ENCODE measurements at places on chromosomes 5 and 9. TPM values are rescaled to one million over a fixed set of nuclear protein-coding genes. Genes with fewer than 3 reads are reported as not detected.

- no peak for DNase-seq
These were observed 16.1 kb downstream of the PCSK5 start for GRCh38 chr9:75906531-75906930.

- no peak for DNase-seq
These were observed 72.8 kb upstream of the BOD1 start for GRCh38 chr5:173689171-173689736.

DNA sequence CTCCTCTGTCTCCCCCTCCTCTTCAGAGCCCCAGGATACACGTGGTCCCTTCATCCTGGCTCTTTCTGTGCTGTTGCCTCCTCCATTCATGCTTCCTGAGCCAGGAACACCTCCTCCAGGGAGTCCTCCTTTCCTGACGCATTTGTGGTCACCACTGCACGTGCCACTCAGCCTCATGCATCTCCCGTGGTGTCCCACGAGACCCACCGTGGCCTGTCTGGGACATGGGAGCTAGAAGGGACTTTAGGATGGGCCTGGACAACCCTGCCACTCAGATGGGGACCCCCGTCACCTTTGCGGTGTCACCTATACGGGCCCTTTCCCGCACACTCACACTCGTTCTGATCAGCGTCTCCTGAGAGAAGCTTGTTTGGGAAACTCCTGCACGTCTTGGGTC is 6.7 kb downstream of the GLIPR2 start:
- DNase-seq: peak; percentile 84

GRCh38 chr9:74949859-74950855 is 2.6 kb downstream of the C9orf40 start:
- no peak for DNase-seq

DNA sequence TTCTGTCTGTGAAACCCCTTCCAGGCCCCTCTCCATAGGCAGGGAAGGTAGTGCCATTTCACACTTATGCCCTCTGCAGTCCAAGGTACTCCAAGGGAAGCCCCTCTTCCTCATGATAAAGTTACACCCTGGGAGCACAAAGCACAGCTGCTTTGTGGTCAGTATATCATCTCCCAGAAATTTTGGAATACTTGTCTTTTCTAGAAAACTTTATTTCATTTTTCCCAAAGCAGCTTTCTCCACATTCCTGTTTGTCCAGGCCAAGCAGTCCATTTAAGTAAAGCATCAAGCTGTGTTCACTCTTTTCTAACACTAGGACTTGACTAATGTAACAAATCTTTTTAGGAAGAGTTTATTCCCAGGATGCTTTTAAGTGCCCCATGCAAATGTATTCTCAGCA is 371.8 kb upstream of the RGMB start:
- no peak for DNase-seq

GRCh38 chr5:62974623-62975022 is 396.0 kb downstream of the LRRC70 start:
- DNase-seq: no peak

GRCh38 chr5:131147258-131147657 is 17.8 kb downstream of the HINT1 start:
- no peak for DNase-seq

- no peak for DNase-seq
These were observed 227.2 kb upstream of the KLF9 start for GRCh38 chr9:70641631-70642030.

DNA sequence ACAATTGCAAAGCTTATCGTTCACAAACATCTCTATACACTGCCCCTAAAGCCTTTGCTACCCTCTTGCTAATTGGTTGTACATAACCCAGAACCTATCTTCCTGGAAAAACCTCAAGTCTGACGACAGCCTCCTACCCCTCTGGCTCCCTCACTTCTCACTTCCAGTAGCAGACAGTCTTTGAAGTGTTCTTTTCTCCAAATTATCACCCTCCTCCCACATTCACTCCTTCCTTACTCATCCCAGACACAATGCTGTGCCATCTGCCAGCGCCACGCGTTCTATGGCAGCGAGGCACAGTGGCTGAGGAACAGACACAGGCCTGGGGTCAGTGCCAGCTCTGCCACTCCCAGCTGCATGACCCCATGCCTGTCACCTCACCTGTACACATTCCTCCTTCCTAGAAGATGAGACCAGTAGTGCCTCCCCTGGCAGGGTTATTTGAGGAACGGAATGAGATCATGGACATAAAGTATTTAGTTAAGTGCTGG is 27.7 kb downstream of the CLTA start:
- DNase-seq: no peak

DNA sequence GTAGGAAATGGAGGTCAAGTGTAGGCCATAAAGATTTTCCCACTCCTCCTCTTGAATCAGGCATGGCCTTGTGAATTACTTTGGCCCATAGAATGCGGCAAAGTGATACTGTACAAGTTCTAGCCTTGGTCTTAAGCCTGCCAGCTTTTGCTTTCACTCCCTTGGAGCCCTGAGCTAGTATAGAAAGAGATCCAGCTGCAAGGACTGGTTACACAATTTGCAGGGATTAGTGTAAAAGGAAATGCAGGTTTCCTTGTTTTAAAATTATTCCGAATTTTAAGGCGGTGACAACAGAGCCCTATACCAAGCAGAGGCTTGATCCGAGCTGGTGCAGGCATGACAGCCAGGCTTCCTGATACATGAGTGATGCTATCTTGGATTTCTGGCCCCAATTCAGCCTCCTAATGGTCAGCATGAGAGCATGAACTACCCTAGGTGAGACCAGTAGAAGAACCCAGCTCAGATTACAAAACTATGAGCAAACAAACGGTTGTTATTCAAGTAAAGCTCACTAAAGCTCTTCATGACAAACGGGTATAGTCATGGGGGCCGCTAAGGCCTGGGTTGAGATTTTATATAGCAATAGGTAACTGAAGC is 257.9 kb downstream of the DOCK8 start:
- no peak for DNase-seq

GRCh38 chr5:67020096-67020615 is 176.4 kb downstream of the CD180 start:
- no peak for DNase-seq

DNA sequence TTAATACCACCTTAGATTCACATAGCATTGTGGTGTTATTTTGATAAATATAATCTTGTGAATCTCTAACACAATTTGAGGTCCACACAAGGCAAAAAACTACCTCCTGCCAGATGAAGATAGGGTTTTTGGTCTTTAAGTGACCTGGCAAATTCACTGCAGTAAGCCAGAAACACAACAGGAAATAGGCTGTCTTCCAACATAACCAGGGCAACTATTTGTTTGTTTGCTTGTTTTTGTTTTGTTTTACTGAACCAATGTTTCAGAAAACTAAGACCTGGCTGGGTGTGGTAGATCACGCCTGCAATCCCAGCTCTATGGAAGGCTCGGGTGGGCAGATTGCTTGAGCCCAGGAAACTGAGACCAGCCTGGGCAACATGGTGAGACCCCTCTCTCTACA is 95.5 kb downstream of the USP20 start:
- no peak for DNase-seq

- DNase-seq: no peak
These were observed 3.8 kb downstream of the TCOF1 start for GRCh38 chr5:150361301-150361700.

GRCh38 chr9:81661339-81661738 is 28.0 kb downstream of the TLE1 start:
- DNase-seq: no peak

- DNase-seq: no peak
These were observed 62.0 kb downstream of the TMC1 start for GRCh38 chr9:72583370-72583769.

DNA sequence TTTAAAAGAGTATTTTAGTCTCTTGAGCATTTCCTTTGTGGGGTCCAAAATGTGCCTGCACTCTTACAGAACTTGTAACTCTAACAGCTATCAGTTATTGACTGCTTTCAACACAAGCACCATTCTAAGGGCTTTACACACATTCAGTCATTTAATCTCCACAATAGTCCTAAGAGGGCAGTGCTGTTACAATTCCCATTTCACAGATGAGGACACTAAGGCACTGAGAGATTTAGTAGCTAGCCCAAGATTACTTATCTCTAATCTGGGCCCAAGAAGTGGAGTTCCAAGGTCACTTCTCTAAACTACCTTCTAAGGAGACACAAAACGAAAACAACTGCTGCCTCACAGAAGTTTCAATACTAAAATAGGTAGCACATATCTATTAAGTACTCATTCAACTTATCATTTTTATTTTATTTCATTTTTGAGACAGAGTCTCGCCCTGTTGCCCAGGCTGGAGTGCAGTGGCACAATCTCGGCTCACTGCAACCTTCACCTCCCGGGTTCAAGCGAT is 275.2 kb downstream of the CWC27 start:
- no peak for DNase-seq

DNA sequence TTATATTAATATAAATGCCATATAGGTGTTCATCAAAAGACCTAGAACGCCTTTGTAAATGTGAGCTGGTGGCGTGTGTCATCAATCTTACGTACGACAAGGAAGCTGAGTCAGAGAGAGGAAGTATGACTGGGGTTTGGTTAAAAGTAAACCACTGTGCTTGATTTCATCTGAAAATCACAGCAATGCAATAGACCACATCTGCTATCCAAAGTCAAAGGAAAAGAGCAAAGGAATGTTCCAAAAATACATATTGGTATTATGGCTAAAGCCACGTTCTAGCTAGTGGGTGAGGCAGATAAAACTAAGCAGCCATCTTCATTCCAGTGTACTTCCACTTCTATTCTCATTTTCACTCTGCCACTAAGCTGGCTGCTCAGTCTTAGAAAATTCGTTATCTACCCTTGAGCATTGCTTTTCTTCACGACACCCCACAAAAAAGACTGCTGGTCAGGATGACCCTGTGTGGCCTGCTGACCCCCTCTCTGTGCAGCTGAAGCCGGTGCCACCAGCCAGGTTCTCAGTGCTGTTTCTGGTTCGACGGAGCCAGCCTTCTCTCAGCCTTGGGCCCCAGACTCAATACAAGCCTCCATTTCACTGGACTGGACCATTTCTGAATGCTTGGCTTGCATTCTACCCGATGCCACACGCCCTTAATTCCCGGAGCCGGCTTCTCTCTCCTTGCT is 23.8 kb downstream of the SHC3 start:
- DNase-seq: no peak

DNA sequence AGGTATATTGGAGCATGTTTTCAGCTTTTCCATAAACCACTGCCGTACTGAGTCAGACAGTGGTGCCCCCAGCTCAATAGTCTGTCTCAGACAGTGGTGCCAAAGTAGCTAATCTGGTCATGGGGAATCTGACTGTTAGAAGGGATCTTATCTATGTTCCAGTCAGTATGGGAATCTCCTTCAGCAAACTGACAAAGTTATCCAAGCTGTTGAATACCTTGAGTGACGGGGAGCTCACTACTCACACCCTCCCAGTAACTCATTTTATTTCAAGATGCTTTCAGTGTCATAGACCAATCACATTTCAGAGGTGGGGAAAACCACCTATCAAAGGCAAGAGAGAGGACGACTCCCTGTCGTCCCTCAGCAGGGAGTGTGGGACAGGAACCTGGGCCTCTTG is 18.7 kb downstream of the ANKS6 start:
- no peak for DNase-seq

DNA sequence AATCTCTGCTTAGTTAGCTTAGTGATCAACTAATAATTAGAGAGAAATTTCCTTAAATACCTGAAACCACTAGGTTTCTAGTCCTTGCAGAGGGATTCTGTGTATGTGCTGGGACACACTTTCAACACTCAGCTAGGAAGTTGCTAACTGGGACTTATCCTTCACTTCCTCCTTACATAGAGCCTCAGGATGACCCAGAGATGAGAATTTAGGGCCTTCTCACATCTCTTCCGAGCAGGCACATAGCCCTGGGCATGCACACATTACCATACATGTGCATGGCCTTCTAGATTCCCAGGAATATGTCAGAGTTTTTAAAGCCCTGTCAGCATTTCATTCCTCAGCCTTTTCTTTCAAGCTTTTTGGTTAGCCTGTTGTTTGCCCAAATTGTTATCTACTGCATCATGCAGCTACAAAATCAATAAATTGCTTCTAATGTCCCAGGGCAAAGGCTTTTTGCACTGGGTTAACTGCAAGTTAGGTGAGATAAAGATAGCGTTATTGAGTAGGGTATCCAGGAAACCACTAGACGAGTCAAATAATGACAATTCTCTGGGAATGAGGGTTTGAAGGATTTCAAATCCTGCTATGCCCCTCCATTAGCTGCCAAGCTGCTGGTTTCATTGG is 22.0 kb upstream of the CDK20 start:
- DNase-seq: no peak

DNA sequence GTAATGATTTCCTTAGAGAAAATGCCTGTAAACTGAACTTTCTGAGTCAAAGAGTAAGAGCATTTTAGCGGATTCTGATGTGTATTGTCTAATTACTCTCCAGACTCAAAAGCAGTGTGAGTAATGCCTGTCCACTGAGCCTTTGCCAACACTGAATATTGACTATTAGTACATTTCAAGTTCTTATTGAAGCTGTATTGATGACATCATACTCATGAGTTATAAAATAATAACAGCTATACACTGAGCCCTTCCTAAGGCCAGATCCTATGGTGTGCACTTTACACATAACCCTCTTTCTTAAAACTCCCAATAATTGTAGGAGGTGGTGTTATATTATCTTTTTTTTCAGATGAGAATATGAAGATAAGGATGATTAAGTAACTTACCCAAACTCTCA is 152.8 kb upstream of the TRPC7 start:
- DNase-seq: no peak

DNA sequence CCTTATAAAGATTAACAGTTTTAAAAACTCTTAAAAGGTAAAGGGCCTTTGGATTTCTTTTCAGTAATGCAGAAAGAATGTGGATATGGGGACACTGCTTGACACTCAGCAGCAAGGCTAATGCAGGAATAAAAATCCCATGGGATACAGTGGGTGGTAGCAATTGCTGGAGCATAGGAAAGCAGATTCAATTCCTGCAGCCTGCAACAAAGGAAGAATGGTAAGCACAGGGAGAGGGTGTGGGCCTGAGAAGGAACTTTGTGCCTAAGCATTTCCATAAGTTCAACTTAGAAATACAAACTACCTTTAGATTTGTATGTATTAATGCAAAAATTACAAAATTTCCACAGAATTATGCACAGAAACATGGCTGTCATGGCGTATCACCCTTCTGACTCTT is 65.8 kb upstream of the CDK5RAP2 start:
- DNase-seq: no peak

GRCh38 chr9:86632537-86632936 is 278.3 kb upstream of the TUT7 start:
- DNase-seq: no peak

GRCh38 chr5:51131266-51131665 is 252.0 kb upstream of the ISL1 start:
- no peak for DNase-seq

NR4A3 gene
- 37.4 TPM for total RNA-seq

CTSV gene
- not detected for total RNA-seq

KIF4B gene
- total RNA-seq: not detected

TLR4 gene
- total RNA-seq: 31.3 TPM

GABBR2 gene
- not detected for total RNA-seq

PCDHGC4 gene
- total RNA-seq: 2.9 TPM

ITGA2 gene
- total RNA-seq: 7.5 TPM

PCDHGA2 gene
- total RNA-seq: 7.4 TPM

NUTM2F gene
- not detected for total RNA-seq

CATSPER3 gene
- total RNA-seq: 0.43 TPM

ZFP2 gene
- total RNA-seq: 2.3 TPM

FCN2 gene
- total RNA-seq: not detected

F12 gene
- total RNA-seq: 0.38 TPM

FCN1 gene
- 7.1 TPM for total RNA-seq
